Mesendoderm (in vitro differentiated cells): ENCODE measurements at places on chromosomes 16 and 17.

DNA sequence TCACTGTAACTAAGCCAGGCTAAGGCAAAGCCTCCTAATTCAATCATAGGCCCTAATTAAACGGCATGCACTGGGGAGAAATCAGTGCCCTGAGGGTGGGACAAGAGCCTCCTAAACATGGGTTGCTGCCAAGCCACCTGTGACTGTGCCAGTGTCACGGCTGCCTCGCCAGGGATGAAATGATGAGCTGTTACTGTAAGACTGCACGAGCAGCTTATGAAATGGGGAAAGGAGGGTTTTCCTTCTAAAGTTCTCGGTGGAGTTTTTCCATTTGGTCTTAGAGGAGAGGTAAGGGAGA, 12.7 kb downstream of the TMEM11 start:
- DNase-seq, result no peak

GRCh38 chr17:30824002-30824355, 513 bp downstream of the CRLF3 start:
- DNase-seq, result peak; percentile 70

DNA sequence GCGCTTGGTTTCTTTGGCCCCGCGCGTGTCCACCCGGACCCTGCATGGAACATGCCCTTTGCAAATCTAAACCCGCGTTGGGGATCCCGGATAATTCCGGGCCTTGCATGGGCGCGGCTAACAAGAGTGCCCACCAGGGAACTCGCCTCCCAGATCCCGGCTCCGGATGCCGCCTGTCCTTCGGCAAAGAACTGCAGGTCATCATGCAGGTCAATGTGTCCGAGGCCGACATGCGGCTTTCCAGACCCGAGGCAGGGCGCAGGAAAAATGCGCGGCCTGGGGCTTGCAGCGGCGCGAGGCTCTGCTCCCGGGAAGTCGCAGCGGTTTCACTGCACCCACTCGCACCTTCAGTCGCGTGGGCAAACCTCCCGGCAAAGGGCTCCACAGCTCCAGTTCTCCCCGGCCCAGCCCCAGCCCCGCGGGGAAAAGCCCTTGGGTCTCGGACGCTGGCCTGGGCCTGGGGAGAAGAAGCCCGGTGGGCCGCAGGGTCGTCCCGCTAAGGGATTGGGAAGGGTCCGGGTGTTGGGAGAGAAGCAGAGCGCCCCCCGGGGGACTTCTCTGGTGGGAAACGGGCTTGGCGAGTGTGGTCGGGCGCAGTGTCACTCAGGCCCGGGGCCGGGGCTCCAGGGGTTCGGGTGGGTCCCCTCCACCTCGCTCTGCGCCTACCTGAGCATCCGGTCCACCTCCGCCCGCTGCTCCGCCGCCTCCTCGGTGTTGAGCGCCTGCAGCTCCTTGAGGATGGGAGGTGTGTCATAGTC, 805 bp downstream of the HNF1B start:
- peak; percentile 64 for DNase-seq

- no peak for DNase-seq
Observed at GRCh38 chr16:54882556-54882955, 48.1 kb upstream of the IRX5 start.

DNA sequence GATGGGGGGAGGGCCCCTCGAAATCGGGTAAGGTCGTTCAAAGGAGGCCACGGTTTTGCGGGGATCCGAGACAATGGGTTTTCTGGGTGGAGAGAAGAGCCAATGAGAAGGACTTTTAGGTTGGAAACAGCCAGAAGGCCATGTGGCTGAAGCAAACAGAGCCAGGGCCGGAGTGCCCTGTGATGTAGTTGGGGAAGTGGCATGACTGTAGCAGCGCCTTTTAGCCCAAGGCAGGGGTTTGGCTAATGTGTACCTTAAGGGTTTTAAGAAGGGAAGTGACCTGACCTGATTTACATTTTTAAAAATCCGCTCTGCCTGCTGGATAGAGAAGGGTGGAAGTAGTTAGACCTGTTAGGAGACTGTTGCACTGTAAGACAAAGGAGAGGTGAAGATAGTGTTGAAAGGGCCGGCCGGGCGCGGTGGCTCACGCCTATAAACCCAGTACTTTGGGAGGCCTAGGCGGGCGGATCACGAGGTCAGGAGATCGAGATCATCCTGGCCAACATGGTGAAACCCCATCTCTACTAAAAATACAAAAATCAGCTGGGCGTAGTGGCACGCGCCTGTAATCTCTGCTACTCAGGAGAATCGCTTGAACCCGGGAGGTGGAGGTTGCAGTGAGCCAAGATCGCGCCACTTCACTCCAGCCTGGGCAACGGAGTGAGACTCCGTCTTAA, 1.0 kb downstream of the LYRM1 start:
- DNase-seq, result peak; percentile 80

- DNase-seq, result no peak
Observed at GRCh38 chr17:82377924-82378740, 6.6 kb downstream of the UTS2R start.

DNA sequence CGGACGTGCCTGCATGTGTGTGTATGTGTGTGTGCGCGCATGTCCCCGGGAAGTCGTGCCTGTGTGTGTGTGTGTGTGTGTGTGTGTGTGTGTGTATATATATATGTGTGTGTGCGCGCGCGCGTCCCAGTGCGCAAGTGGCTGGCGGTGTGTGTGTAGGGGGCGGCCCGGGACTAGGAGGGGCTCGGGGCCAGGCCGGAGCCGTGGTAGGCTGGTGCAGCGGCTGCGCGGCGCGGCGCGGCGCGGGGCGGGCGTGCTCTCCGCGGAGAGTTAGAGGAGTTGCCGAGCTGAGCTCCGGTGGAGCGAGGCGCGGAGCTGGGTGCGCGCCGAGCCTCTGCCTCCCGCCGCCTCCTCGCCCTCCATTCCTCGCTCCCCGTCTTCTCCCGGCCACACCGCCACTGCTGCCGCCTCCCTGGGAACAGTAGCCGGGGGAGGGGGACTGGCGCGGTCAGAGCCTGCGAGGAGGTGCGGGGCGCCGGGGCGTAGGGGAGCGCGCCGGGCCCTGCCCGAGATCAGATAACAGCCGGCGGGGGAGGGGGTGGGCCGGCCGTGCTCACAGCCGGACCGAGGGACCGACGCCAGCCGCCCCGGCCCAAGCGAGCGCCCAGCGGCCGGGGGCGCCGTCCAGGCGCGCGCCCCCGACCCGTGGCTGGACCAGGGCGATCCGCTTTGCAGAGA, at the start of gene KCNJ12:
Gene KCNJ12, plus strand, starts transcription at position 277 of the 678 bp plus-strand sequence. CDS start 38,986 bp downstream, outside the sequence.
- DNase-seq, result peak; percentile 37

DNA sequence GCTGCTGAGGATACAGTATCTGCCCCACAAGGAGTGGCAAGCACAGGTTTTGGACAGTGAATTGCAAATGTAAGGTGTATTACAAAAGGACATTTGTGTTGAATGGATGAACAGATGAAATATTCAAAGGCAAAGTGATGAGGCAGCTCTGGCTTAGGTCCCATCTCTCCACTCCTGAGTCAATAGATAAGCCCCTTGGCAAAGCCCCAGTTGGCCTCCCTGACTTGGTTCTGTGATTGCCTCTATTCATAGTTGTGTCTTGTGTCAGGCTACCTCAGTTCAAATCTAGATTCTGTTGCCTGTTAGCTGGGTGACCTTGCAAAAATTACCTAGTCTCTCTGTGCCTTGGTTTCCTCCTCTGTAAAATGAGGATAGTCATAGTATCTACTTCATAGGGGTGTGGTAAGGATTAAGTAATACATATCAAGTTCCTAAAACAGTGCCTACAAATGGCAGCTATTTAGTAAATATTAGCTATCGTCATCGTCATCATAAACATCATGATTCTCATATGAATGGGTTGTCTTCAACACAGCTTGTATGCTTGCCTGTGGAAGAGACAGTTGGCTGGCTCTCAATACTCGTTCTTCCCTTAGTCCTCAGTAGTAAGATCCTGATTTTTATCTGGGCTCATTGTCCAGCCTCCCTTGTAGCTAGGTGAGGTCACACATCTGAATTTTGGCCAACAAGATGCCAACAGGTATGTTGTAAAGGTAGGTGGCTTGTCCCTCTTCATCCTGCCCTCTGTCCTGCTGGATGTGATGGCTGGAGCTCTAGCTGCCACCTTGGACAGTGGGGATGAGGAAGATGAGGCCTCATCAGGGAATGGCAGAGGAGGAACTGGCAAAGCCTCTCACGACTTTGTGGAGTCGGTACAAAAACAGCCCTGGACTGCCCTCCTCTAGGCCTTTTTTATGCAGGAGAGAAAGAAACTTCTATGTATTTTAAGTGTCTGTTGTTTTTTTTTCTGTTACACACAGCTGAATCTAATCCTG, 2.1 kb upstream of the MFAP4 start:
- DNase-seq, result no peak

DNA sequence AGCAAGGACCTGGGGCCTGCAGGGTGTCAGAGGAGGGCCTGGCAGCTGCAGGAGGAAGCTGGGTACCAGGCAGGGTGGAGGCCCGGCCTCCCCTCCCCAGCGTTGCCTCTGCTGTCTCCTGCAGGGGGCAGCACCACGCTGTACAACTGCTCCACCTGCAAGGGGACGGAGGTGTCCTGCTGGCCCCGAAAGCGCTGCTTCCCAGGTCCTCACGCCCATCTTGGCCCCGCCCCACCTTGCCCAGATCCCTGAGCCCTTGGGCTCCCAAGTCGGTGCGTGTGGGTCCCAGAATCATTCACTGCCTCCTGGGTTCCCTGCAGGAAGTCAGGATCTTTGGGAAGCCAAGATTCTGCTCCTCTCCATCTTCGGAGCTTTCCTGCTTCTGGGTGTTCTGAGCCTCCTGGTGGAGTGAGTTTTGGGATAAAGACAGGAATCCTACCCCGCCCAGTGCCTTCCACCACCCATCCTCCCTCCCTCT, 1.2 kb downstream of the TMEM95 start:
- peak; percentile 91 for DNase-seq

DNA sequence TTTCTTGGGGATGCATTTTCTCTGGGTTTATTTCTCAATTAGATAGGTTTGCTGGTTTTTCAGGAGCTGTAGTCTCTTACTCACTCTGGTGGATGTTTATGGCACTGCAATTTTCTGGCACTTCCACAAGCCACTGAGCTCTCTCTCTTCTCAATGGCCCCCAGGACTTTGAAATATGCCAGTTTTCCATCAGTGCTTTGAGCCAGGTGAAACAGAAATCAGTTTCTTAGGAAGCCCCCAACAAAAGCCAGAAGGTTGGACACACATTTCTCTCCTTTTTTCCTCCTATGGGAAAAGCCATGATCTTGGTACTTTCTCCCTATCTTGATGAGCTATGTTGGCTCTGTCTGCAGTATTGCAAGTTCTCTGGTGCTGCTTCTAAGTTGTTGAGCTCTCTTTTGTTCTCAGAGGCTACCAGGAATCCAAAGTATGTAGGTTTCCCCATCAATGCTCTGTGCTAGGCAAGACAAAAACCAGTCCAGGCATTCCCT, 90.7 kb upstream of the SMIM36 start:
- DNase-seq, result peak; percentile 93

GRCh38 chr17:8621585-8621984, 8.9 kb downstream of the MYH10 start:
- no peak for DNase-seq

- DNase-seq, result no peak
Observed at GRCh38 chr16:16086653-16087446, 136.4 kb downstream of the ABCC6 start.

GRCh38 chr17:78697554-78698343, 84.3 kb downstream of the CYTH1 start:
- DNase-seq, result no peak

GRCh38 chr17:48352630-48353029, 77.4 kb downstream of the SKAP1 start:
- no peak for DNase-seq

DNA sequence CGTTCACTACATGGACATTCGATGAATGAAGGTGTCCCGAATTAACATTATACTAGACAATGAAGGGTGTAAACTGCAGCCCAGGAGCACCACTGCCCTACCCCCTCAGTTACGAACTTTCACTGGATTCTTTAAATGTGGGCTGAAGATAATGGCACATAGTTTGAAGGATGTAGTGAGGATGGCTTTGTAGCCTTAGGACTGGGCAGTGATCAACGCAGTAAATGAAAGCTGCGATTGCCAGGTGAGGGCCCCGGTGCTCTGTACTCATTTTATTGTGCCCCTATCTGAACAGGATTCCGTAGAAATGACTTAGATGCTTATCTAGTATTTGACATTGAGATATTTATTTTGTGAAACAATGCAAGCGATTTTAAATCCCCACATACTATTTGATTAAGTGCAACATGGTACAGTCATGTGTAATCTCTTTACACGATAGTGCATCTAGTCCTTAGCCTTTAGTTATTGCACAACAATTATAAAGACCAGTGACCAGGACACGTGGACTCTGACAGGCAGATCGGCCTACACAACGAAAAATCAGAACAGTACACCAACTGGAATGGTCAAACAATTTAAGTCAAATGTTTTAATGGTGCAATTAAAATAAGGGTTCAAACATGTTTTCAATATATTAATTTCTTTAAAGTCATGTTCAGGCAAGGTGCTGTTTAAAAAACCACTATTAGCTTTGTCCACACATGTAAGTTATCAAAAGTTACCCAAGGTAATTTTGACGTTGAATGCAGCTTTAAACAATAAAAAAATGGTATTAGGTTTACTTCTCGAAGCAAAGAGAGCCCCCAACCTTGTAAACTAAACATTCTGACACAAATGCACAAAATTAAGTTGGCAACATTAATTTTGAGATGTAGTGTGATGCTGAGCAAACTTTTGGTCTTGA, 17.4 kb upstream of the ERN1 start:
- peak; percentile 44 for DNase-seq

DNA sequence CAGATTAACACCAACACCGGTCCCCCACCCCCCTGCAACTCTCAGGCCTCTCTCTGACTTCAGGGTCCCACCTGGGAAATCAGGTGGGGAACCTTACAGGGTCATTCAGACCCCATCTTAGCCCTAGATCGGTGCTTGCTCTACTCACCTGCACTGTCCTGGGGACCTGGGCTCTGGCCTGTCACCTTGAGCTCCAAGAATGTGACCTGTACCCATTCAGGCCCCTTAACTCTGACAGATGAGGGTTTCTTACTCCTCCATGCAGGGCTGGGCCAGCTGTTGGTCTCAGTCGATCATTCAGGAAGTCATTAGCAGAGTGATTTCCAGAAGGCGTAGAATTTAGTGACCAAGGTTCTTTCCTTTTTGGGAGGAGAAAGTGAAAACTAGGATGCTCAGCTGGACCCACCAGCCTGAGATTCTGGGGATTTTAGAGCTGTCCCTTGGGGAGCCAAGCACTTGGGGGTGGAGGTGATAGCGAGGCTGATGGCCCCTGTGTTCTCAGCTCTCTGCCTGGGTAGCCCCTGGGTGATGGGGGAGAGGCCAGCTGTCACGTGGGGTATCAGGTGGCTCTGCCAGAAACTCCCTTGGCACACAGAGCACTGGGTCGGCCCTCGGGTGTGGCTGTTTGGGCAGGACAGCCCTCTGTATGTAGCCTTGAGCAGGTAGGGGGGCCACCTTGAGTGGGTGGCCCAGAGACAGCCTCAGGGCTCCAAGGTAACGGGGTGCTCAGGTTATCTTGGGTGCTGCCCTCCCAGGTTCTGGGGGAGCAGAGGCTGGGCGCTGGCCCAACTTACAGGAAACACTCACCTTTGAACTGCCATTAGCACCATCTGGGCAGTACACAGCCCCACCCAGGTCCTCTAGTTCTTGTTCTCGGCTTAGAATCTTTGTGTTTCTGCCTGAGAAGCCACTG, 724 bp downstream of the MVP start:
- DNase-seq, result no peak

GRCh38 chr17:48236681-48237134, 129.1 kb downstream of the SNX11 start:
- DNase-seq, result no peak

- peak; percentile 78 for DNase-seq
Observed at GRCh38 chr17:41962768-41963434, 3.7 kb upstream of the CNP start.

- no peak for DNase-seq
Observed at GRCh38 chr16:47069841-47070584, 73.7 kb downstream of the NETO2 start.

GRCh38 chr17:15233022-15233805, 31.9 kb downstream of the PMP22 start:
- peak; percentile 76 for DNase-seq

GRCh38 chr17:35130392-35130791, 9.0 kb downstream of the FNDC8 start:
- no peak for DNase-seq
